Colonic mucosa (tissue), 4 donors: ENCODE measurements at places on chromosomes 5 and 9.

DNA sequence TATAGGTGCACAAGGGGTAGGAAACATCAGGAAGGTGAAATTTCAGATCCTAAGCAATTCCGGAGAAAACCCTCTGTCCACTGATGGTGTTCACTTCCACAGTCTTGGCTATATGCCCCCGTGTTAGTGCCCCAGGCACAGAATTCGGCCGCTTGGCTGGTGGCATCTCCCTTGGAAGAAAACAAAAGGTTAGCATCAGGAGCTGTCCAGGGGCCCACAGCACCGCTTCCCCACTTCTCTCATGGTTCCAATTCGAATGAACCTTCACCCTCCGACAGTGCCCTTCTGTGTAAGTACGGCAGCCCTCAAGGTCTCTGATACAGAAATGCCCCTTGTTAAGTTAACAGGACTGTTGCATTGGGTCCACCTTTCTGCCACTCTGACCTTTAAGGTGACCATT lies 409.0 kb downstream of the GADD45G start:
- no peak for DNase-seq

GRCh38 chr9:133252301-133253020 lies 22.5 kb downstream of the ABO start:
- peak; percentile 95 for DNase-seq

DNA sequence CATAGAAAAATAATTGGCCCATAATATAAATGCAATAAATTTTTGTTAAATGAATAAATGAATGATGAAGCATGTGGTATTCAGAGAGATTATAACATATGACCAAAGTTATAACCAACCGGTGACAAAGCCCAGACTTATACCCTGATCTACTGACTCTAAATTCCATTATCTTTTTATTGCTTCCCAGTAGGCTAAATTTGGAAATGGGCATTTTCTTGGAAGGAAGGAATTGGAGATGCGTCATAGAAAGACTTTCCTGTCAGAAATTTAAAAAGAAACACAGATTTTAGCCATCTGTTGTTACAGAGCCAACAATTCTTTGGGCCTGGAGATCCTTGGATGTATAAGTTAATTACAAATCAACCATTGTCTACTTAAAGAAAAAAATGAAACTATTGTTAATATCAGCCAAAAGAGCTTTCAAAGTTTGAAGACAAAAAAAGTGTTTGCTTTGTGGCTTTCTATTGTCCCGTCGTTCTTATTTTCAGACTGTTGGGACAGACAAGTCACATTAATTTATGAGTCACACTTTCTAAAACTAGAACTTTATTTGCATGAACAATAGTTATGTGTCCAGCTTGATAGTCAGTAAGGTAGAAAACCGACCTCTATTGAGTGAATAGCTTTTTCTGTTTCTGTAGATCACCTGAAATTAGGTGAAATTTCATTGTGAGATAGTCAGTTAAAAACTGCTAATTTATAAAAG lies 428.7 kb downstream of the GABRG2 start:
- no peak for DNase-seq

DNA sequence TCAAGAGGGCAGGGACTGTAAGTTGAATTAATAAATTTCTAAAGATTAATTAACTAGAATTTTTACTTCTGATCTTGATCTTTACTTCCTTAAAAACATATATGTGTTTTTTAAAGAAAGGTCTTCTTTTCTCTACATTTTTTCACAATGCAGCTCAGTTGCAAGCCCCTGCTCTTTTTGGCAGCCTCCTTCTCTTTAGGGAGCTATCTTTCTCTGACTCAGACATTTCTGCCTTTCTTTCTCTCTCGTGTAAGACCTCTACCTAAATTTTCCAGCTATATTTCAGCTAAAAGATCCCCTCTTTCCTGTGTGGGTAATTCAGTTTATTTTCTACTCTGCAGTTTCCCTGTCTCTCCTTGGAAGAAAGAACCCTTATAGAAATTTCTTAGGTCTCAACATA lies 38.3 kb upstream of the SNCAIP start:
- no peak for DNase-seq

DNA sequence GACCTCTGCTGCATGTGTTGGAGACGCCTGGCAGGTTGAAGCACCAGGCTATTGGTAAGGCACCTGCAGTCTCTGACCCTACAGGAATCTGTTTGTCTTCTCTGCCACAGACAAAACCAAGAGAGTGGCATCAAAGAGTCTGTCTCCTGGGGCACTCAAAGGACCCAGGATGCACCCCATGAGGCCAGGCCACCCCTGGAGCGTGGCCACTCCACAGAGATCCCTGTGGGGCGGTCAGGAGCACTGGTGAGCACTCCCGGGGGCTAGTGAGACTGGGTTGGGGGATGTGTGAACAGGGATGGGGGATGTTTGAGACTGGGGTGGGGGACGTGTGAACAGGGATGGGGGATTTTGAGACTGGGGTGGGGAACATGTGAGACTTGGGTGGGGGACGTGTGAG lies 240.3 kb downstream of the CACNA1B start:
- no peak for DNase-seq

DNA sequence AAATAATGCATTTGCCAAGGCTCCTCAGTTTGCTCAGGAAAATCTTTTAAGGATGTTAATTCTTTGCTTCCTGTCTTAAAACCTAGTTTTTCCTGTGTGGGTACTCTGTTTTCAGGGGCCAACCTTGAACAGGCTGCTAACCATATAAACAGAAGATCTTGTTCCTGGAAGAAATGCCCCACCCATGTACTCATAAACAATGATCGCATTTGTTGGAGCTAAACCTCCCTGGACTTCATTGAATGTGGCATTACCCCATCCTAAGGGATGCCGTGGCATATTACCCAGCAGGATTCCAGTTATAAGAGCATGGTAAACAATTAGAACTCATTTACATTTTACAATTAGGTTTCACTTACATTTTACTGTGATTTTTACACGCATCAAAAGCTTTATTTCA lies 436.0 kb downstream of the ZNF608 start:
- DNase-seq, result peak; percentile 24

DNA sequence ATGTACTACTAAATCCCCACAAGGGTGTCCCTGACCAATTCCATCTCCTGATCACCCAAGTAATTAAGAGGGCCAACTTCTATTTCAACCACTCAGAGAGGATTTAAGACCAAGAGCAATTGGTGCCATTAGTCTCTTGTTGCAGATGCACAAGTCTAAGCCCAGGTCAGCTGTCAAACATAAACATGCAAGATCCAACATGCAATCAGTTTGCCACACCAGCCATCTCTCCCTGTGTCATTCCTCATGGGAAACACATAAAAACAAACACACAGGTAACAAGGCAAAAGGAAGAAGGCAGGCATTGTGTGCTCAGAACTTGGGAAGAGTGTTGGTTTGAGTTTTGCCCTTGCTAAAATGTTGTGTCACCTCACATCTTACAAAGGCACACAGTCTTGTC lies 139.2 kb downstream of the SPOCK1 start:
- no peak for DNase-seq

DNA sequence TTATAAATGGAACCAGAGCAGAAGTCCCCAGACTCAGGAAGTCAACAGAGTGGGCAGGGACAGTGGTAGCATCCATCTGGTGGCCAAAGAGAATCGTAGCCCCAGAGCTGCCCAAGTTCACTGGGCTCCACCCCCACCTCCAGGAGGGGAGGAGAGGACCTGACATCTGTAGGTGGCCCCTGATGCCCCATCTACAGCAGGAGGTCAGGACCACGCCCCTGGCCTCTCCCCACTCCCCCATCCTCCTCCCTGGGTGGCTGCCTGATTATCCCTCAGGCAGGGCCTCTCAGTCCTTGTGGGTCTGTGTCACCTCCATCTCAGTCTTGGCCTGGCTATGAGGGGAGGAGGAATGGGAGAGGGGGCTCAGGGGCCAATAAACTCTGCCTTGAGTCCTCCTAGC lies 10.3 kb upstream of the URM1 start:
- DNase-seq, result no peak

DNA sequence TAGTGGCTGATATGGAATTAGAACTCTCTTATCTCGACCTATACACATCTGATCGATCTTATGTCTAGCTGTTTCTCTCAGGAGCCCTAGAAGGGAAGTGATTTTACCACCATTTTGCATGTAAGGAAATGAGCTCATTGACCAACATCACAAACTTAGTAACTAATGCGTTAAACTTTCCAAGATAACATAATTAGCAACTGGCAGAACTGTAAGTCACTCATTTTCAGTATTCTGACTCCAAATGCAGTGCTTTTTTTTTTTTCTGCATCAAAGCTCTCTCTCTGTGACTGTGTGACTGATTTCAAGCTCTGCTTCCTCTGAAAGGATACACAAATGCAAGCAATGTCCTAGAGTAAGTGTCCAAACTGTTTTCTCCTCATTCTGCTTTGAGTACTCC lies 68.1 kb upstream of the FBXL7 start:
- no peak for DNase-seq

- no peak for DNase-seq
Observed at GRCh38 chr9:1170918-1171317, 120.8 kb downstream of the DMRT2 start.

DNA sequence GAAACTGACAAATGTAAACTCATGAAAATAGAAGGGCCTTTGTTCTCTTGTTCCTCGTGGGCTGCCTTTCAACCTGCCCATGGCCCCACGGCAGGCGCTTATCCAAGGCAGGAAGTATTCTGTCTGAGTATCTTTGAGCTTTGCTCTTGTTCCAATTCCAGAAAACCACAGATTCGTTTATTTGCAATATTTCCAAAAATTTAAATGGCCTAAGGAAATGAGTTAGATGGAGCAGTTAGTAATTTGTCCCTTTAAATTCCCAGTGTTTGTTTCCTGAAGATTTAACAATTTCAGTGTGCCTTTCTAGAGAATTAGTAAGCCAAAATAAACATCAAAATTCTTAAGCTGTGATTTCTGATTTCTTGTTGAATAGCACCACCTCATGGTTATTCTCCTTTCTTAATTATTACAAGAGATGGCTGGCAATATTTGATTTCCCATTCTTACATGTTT lies 299.4 kb upstream of the RASA1 start:
- DNase-seq, result no peak
